ENCODE measurements at places on chromosomes 1 and 21. TPM values are rescaled to one million over a fixed set of nuclear protein-coding genes. Genes with fewer than 3 reads are reported as not detected.

The CACNA1E gene
- polyA plus RNA-seq = 0.19 TPM

DNA sequence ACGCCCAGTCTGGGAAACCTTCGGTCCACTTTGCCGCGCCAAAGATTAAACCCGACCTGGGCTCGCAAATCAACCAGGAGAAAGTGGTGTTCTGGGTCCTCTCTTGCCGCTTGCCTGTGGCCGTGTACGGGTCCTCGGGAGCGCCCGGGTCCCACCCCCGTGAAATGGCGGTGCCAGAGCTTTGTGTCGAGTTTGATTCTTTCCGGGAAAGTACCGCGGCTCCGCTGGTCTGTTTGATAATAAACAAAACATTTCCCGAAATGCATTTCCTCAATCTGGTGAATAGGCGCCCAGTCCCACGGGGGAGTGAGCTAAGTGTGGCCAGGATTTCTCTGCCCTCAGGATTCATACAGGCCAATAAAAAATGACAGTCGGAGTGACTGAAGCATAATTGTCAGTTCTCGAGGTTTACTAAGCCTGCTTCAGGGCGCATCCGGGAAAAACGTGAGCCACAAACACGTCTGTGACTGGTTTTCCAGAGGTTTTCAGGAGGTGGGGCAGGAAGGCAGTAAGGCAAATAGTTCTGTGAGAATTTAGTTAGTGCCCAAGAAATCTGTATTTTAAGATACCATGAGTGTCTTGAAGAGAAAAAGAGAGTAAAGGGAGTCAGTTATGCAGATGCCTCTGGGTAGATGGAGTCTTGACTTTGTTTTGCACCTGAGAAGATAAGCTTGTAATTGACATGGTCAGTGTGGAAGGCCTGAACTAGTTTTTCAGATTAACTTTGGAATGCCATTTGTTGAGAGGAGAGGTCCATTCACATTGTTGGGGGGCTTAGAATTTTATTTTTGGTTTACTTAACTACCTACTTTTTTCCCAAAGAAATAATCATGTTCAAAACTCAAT is 675 bp downstream of the IFNAR1 start:
- H3K27ac ChIP-seq = peak overlapping the region; percentile 98
- H3K36me3 ChIP-seq = no peaks in the 10 kb centered on the region
- DNase-seq = peak; percentile 76
- H3K27me3 ChIP-seq = no peaks in the 10 kb centered on the region
- peaks cover 5% of the 10 kb centered on the region for H3K4me1 ChIP-seq
- peak overlapping the region; percentile 83 for H3K4me3 ChIP-seq

DNA sequence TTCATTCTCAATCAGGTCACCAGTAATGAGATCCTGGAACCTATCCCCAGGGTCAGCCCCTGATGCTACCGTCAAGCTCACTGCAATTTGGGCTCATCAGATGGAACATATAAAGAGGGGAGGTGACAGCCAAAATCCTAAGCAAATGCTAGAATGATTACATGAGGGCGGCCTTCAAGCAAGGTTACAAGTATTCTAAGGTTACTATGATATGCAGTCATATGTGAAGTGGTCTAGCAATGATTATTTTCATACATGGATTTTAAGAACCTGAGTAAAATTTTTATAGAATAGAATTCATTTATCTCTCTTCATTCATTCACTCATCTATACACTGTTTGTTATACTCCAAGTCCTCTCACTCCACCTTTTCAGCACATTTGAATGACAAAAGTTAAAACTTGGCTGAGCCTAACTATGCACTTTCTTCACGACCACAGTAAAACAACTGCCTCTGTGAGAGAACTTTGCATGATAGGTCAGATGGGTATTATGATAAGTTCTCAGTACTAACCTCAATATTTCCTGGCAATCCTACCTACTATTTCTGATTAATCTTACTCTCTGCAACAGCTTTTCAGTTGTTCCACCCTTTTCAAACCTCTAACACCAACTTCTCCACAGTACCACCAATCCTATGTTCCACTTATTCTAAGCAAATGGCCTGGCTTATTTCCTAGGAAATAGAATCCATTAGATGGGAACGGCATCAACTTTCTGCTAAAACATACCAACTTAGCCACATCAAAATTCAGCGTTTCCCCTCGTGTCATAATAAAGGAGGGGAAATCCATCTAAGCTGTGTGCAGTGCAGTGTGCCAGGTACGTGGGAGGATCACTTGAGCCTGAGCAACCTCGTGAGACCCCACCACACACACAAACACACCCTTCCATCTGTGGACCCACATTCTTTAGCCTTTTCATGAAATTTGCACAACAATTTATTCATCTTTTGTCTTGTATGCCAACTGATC is 32.0 kb downstream of the LHX9 start:
- no peak overlapping the region for H3K27ac ChIP-seq
- no peaks in the 10 kb centered on the region for H3K27me3 ChIP-seq
- no peak overlapping the region for H3K4me3 ChIP-seq
- no peaks in the 10 kb centered on the region for H3K4me1 ChIP-seq
- H3K36me3 ChIP-seq = no peaks in the 10 kb centered on the region
- no peak for DNase-seq

GRCh38 chr1:177116941-177117340 is 47.6 kb downstream of the ASTN1 start:
- H3K27me3 ChIP-seq = no peaks in the 10 kb centered on the region
- H3K27ac ChIP-seq = no peak overlapping the region
- no peak overlapping the region for H3K4me3 ChIP-seq
- no peaks in the 10 kb centered on the region for H3K36me3 ChIP-seq
- DNase-seq = no peak
- H3K4me1 ChIP-seq = no peaks in the 10 kb centered on the region

DNA sequence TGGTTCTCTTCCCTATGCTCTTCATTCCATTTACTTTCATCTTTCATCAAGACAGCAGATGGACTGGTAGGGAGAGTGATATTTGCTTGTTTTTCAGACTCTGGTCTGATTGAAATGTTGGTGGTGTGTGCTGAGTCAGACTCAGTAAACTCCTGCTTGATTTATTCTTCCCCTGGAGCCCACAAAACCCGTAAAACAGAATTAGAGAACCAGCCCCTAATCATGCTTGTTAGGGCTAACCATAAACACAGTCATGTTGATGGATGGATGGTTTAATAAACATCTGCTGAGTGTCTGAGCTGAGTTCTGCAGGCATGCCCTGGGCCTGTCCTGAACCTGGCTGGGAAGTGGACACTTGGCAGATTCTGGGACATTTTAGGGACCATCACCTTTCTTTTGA is 24.8 kb downstream of the NOS1AP start:
- no peaks in the 10 kb centered on the region for H3K4me1 ChIP-seq
- H3K4me3 ChIP-seq = no peak overlapping the region
- no peak overlapping the region for H3K27ac ChIP-seq
- H3K36me3 ChIP-seq = no peaks in the 10 kb centered on the region
- peak; percentile 36 for DNase-seq
- no peaks in the 10 kb centered on the region for H3K27me3 ChIP-seq

DNA sequence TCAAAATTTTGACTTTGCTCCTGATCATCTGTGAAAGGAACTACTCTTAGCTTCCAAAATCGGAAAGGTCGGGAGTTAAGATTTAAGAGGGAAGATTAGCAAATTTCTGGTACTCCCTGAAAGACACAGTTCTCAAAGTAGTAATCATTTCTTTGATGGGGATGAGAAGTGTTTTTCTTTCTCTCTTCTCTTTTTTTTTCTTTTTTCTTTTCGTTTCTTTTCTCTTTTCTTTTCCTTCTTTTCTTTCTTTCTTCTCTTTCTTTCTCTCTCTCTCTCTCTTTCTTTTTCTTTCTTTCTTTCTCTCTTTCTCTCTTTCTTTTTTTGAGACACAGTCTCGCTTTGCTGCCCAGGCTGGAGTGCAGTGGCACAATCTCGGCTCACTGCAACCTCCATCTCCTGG is 5.1 kb upstream of the RAB29 start:
- H3K36me3 ChIP-seq = no peaks in the 10 kb centered on the region
- peaks cover 18% of the 10 kb centered on the region for H3K4me1 ChIP-seq
- no peaks in the 10 kb centered on the region for H3K27me3 ChIP-seq
- H3K4me3 ChIP-seq = no peak overlapping the region

The CTBS gene
- 19.1 TPM for polyA plus RNA-seq

GRCh38 chr21:45913886-45914285 is 67.7 kb upstream of the COL6A1 start:
- no peak for DNase-seq
- no peaks in the 10 kb centered on the region for H3K4me1 ChIP-seq
- no peak overlapping the region for H3K27ac ChIP-seq
- no peaks in the 10 kb centered on the region for H3K36me3 ChIP-seq
- no peak overlapping the region for H3K4me3 ChIP-seq

Data from kidney (tissue), 22 donors.